H1 (cell line): ENCODE measurements at places on chromosomes 7 and 10. TPM values are rescaled to one million over a fixed set of nuclear protein-coding genes. Genes with fewer than 3 reads are reported as not detected.

DNA sequence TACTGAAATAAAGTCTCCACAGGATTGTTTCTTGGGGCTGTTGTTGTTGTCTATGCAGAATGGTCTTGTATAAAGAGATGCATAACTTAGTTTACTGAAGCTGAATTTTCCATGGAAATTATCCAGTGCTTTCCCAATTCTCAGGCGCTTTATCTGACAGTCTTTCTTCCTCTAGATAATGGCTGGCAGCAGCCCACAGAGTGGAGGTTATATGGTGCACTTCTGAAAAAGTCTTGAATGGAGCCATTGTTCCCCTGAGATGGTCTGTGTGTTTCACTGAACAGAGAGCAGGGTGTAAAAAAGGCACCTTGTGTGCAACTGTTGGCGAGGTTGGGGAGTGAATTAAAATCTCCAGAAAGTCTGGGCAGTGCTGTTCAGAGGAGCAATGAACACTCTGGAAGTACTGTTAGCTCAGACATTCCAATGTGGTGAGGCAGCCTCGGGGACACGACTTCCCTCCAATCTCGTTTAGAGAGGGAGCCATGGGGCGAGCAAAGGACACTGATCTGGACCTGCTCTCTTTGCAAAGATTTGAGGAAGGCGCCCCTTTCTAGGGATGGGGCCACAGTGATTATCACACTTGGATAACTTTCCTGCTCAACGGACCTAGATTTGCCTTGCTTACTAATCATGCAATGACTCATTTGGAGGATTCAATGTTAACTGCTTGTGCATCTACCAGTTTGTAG lies 2.0 kb upstream of the PLCE1 start:
- H3K27me3 ChIP-seq = peaks cover 43% of the 10 kb centered on the region
- H3K4me1 ChIP-seq = no peaks in the 10 kb centered on the region; the same call in 1 of the 2 replicates
- no peak overlapping the region for H3K27ac ChIP-seq
- no peak overlapping the region for H3K4me3 ChIP-seq

DNA sequence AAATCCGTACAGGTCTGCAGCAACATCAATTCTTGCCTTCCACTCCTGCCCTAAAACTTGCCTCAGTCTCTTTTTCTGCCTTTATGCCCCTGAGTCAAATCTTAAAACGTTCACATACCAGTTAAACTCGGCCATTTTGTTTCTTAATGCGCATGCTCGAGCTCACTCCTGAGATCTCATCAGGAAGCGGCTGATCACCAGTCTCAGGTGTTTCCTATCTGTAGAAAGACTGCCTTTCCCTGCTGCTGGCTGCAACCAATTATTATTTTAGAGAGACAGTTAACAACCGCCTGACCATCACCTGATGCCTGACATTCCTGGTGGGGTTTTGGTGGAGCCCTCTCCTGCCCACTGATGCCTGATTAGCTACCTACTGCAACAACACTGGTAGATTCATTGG lies 70.2 kb upstream of the TMEM140 start:
- no peaks in the 10 kb centered on the region for H3K36me3 ChIP-seq
- H3K27me3 ChIP-seq = no peaks in the 10 kb centered on the region
- no peak for DNase-seq
- H3K4me3 ChIP-seq = no peak overlapping the region

GRCh38 chr10:78913219-78914059 lies 155.3 kb upstream of the ZMIZ1 start:
- peaks cover 17% of the 10 kb centered on the region for H3K4me1 ChIP-seq
- DNase-seq = peak; percentile 51
- peaks cover 5% of the 10 kb centered on the region; the same call in 1 of the 2 replicates for H3K27me3 ChIP-seq
- no peak overlapping the region for H3K27ac ChIP-seq
- no peaks in the 10 kb centered on the region for H3K36me3 ChIP-seq

- H3K4me1 ChIP-seq = no peaks in the 10 kb centered on the region
- no peak overlapping the region for H3K4me3 ChIP-seq
- H3K36me3 ChIP-seq = no peaks in the 10 kb centered on the region
- H3K27me3 ChIP-seq = no peaks in the 10 kb centered on the region; the same call in 1 of the 2 replicates
- no peak for DNase-seq
Measured at GRCh38 chr7:6642861-6643640, 5.9 kb downstream of the ZNF316 start.

The HILPDA gene
- 33.9 and 35.6 TPM in 2 replicates for total RNA-seq

The UTF1 gene
- 21.7 and 21.8 TPM in 2 replicates for total RNA-seq
